Heart left ventricle (tissue), 16 donors: ENCODE measurements at places on chromosomes 5 and 9. TPM values are rescaled to one million over a fixed set of nuclear protein-coding genes. Genes with fewer than 3 reads are reported as not detected.

STRBP gene
- 8.3 TPM for total RNA-seq

DDX4 gene
- not detected for total RNA-seq

GRCh38 chr9:124482431-124483031 lies 24.7 kb downstream of the NR5A1 start:
- peak; percentile 44 for DNase-seq

PHAX gene
- 30.8 TPM for total RNA-seq

- no peak for DNase-seq
These were observed 288.7 kb downstream of the DOCK8 start for GRCh38 chr9:503326-503725.

DNA sequence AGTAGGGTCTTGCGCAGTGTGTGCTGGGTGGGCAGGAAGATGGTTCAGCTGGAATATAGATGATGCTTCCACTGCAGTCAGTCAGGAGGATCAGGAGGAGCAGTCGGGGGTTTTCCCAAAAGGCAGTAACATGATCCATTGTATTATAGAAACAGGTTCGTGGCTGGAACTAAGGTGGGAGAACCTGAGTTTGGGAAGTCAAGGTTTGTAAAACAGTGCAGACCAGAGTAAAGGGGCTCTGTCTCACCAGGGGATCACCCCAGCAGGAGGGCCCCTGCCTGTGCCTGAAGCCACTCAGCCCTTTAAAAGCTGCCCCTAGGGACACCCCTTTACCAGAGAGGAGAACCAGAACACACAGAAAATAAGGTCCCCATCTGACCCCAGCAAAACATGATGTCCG lies 213.4 kb downstream of the AUH start:
- no peak for DNase-seq

GRCh38 chr5:126067404-126067803 lies 355.8 kb upstream of the GRAMD2B start:
- DNase-seq, result no peak

DNA sequence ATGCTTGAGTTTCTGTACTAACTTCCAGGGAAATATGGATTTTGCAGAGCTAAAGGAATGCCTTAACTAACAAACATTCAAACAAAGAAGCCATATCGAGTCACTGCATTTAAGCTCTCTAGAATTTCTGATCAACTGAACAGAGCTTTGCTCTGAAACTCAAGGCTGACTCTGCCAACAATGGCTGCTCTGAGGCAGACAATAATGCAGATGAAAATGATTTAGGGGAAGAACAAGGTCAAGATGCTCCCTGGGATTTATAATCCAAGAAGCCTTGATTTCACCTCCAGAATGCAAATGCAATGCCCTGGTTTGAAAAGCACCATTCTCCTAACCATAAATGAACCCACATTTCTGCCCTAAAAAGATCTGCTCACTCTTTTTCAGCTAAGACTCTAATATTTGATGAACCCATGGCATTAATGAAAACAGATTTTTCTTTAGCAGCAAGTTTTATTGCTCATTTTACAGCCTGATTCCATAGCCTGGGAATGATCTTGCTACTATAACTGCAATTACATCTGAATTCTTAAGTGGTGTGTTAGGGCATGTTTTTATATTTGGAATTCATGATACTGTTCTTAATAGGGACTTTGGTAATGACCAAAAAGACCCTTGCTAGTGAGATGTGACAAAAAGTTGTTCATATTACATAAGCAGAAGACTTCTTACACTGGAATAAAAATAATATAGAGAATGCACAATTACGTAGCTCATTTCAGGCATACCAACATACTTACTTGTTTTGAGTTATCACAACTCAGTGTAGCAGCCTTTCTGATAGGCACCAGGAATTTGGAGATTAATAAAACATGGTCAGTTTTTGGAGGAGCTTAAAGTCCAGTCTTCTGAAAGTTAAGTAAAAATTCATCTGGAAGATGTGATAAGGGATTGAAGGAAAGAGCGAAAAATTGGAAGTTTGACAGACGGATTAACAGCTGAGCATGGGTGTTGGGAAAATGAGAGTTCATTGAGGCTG lies 169.4 kb downstream of the TRPM3 start:
- no peak for DNase-seq

DNA sequence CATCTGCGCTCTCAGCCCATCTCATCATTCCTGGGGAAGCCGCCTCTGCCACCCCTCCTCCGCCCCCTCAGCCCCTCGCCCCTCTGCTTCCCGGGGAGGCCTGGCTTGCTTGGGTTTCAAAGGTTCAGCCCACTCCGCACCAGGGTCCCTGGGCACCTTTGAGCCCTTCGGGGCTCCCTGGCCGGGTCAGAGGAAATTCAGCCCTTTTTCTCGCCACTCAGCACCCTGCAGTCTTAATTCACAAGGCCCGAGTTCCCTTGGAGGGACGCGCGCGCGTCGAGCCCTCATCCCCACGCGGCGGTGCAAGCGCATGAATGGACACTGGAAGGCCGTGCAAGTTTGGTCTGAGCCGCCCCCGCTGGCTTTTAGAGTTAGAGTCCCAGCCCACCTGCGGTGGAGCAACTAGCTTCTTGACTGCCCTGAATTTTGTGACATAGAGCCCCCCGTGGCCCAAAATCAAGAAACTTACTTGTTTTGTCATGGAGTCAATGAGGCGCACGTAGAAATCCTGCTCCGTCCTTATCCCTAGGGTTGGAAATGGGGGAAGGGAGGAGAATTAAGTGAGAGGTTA lies 4.5 kb downstream of the EBF1 start:
- no peak for DNase-seq

GRCh38 chr9:68819065-68819464 lies 114.0 kb downstream of the PIP5K1B start:
- no peak for DNase-seq

DNA sequence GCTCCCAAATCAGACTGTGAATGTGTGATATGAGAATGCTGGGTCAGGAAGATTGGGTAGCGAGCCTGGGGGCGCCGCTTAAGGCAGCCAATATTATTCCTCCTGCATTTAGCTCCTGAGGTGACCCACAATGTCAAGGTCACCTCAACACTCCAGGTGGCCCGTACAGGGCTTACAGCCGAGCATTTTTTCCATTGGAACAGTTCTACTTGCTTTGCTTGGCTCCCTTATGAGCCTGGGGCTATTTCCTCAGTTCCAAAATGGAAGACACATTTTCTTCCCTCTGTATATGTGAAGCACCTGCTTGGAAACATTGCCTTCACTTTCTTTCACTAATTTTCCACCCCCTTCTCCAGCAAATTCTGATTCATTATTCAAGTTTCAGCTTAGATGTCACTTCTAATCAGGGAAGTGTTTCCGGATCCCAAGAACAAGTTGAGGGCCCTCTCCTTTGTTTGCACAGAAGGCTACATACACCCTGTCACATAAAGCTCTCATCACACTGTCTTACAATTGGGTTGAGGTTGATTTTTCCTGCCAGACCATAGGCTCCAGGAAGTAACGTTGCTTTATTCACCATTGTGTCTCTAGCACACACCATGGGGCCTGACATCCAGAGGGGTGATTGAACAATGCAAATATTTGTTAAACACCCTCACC lies 330.2 kb downstream of the PIK3R1 start:
- no peak for DNase-seq

TAS2R1 gene
- total RNA-seq, result not detected

SURF4 gene
- 71.4 TPM for total RNA-seq

NIM1K gene
- total RNA-seq, result not detected

GRCh38 chr5:74361406-74362358 lies 278.8 kb downstream of the ENC1 start:
- DNase-seq, result no peak

- no peak for DNase-seq
These were observed 167.5 kb downstream of the NMUR2 start for GRCh38 chr5:152237531-152237930.

DNA sequence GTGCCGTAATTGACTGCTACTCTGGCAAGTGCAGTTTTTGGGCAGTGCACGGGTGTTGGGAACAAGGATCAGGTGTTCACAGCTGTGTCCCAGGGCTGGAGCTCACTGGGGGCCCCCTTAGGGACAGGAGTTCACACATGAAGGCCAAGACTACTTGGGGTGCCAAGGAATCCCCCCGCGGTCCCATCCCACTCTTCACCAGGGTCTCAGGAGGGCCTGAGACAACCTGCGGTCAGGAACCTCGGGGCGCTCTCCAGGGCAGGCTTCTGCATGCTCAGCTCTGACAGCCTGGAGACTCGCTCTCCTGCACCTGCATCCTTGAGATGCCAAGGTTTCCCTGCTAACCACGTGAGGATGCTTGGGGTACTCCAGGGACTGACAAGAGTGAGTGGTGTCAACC lies 2.3 kb upstream of the MAN1B1 start:
- no peak for DNase-seq

CAMK4 gene
- 0.71 TPM for total RNA-seq

LNPEP gene
- 47.7 TPM for total RNA-seq

GRCh38 chr9:15714746-15715145 lies 161.9 kb downstream of the CCDC171 start:
- no peak for DNase-seq

- DNase-seq, result no peak
These were observed 90.3 kb downstream of the ZNF474 start for GRCh38 chr5:122219436-122220166.

DNA sequence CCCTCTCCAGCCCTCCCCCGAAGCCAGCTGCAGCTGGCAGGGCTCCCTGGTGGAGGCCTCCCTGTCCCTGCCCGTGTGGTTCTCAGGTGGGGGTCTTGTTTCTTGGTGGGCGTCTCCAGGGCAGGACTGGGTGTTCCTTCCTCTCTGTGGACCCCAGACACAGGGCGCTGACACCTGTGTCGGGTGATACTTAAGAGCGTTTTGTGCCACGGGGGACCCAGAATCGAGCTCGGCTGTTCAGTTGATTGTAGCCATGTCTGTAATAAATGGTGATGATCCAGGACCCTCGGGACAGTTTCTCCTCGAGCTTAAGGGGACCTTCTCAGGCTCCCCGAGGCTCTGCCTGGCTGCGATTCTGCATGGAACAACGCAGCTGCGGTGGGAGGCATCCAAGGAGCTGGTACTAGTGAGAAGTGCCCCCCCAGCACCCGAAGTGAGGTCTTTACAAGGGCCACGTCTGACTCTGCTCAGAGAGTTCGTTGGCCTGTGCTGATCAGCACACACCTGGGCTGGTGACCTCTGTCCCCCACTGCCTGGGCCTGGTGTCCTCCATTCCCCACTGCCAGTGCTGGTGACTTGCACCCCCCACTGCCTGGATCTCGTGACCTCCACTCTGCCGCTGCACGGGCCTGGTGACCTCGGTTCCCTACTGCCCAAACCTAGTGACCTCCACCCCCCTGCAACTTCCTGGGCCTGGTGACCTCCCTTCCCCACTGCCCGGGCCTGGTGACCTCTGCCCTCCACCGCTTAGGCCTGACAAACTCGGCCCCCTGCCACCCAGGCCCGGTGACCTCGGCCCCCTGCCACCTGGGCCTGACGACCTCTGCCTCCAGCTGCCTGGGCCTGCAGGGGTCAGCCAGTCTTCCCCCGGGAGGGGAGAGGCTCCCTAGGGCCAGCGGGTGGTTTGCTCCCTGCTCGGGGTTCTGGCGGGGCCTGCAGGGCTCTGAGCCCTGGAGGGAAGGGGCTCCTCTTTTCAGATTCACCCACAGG lies 36.0 kb downstream of the NDUFS6 start:
- no peak for DNase-seq

- DNase-seq, result no peak
These were observed 1078.9 kb downstream of the CDH12 start for GRCh38 chr5:21774281-21774680.

ARHGAP26 gene
- total RNA-seq, result 31.5 TPM

- no peak for DNase-seq
These were observed 15.8 kb downstream of the CCDC152 start for GRCh38 chr5:42772265-42772993.

DNA sequence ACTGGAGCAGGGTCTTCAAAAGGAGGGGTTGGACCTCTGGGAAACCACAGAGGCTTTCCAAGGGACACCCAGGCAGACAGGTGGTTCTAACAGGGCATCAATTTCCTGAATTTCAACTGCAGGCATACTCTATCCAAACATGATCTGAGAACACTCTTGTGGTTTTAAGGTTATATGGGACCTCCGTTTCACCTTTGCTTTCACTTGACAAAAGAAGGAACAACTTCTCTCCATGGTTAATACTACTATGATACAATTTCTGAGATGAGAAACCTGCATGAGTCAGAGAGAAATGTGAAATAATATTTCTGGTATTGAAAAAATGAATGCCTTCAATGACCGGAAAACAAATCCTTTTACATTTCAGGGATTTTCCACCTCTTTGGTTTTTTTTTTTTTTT lies 28.0 kb upstream of the ERAP1 start:
- no peak for DNase-seq

ZNF618 gene
- 1.7 TPM for total RNA-seq

DNA sequence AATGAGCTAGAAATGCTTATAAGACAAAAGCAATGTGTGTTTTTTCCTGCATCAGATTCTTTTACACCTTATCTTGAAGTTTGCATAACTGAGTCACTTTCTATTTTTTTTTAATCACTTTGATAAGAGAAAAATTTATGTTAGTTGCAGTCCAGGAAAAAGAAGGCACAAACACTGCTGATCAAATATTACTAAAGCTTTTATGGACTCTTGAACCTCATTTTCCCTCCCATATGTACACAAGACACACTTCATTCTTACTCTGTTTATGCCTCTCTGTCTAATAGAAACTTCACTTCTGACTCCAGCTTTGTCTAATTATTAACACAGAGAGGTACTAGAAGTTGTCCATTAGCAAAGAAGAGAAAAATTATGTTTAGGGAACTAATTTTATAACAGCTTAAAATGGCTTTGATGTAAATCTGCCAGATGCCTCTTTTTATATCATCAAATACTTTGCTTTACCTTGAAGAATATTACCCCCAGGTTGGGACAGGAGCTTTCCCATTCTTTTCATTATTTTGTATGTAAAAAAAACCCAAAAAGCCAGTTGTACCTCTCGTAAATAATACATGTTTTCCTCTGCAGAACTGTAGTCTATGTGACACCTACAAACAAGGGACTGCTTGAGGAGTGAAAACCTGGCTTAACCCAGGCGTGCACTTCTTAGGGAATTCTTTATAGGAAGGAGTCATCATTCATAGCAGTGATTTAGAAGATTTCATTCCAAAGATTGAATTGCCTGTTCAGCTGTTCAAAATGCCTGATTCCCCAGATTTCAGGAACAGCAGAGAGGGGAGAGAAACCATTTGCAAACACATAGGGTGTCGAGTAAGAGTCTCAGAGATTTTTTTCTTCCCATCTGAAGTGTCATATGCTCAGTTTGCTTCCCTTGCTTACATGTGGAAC lies 72.6 kb downstream of the DAPK1 start:
- no peak for DNase-seq

CLIC3 gene
- total RNA-seq, result 2.9 TPM

DNA sequence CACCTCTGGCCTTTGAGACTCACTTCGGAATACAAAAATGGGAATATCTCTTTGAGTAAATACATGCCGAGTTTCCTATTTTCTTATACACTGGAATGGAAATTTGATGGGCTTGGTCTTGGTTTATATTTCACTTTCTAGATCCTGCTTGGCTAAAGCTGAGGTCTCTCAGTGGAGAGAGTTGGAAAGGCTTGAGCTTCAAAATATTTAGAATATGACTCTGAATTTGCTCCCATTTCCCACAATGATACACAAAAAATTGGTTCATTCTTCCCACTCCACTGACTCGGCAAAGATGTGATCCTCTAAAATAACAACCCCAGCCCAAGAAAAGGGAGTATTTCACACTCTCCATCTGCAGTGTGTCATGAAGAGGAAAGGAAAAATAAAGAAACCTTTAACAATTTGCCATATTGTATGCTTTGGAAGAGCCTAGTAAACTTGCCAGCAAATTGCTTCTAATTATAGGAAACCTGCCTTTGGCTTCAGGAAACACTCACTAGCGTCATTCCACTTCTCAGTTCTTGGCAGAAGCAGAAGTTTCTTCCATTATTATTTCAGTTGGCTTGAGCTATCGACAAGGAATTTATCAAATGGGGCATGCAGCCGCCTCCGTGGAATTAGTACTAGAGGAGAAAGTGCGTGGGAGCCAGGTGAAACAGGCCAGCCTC lies 302.9 kb downstream of the NSG2 start:
- no peak for DNase-seq

GRCh38 chr5:52999344-52999949 lies 10.3 kb downstream of the ITGA2 start:
- no peak for DNase-seq
